Foreskin melanocyte (primary cell): ENCODE measurements at places on chromosomes 5 and 9.

DNA sequence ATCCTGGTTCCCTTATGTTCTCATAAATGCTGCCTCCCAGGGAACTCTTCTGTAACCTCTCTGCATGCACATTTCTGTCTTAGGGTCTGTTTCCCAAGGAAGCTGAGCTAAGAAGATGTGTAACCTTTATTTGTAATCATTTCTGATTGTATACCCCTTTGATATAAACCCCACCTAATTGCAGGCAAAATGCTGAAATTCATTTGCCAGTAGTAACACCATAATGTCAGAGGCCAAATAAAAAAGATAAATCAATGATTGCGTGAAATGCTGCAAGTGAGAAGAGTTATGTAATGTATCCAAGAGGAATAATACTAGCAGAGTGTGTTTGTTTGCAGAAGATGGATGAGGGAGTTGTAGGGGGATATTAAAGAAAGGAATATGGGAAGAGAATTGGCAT lies 822.6 kb upstream of the GRAMD2B start:
- DNase-seq, result no peak

DNA sequence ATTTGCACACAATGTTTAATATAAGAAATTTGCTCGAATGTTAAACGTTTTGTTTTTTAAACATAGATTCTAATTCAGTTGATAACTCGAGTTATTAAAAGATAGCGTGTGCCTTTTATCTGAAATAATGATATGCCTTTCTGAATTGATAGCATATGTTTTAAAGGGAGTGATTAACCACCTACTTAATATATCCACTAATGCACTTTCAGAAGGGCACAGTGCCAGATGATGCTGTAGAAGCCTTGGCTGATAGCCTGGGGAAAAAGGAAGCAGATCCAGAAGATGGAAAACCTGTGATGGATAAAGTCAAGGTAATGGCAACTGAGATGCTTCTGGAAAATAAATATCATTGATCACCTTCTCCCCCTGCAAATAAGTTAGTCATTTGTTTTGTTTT lies 53.9 kb downstream of the ERAP1 start:
- DNase-seq, result no peak

DNA sequence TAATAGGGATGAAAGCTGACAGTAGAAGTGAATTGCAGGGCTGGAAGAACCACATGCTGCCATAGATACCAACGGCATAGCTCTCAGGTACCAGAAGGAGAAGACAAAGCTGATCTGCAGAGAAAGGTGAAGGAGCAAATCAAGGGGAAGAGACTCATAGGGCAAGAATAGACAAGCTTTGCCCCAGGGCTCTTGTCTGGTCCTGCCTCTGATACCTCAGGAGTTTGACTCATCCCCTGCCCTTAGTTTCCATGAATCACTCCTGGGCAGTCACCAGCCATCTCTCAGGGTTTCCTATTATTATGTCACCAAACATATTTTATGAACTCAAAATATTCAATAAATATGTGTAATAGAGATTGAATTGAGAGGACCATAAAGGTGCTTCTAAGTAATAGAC lies 800.9 kb downstream of the DNAH5 start:
- no peak for DNase-seq

DNA sequence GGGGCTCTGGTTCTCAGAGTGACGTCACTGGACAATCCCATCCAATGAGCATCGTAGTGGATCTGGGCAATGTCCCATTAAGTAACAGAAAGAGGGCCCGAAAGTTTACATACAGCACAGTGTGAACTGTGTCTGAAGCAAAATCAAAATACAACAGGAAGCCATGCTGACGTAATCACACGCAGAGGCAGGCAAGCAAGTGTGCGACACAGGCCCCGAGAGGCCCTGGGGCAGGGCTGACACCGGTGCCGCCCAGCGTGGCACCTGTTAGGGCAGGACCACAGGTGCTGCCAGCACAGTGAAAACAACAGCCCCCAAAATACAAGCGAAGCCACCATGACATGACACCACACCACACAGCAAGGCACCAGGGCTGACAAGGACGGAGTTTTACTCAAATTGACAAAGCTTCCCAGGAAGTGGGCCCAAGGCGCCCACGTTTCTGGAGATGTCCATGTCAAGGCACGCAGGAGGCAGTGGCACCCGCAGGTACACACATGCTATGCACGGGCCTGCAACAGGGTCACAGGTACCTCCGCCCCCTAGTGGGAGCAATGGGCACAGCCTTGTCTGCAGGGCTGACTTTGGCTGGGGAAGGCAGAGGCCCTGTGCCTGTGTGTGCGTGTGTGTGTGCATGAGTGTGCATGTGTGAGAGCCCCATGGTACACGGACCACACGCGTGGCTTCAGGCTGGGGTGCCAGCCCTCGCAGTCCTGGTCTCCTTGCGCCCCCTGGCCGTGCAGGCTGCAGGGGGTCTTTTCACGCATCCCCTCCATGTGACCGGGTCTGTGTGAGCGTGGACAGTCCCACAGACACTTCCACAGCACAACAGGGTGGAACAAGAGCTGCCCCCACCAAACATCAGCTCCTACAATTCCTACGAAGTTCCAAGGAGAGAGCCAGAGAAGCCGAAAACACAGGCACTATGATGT lies 19.6 kb downstream of the QSOX2 start:
- no peak for DNase-seq

GRCh38 chr9:35863583-35863982 lies 6.6 kb downstream of the OR13J1 start:
- no peak for DNase-seq

- DNase-seq, result no peak
These were observed 825.4 kb upstream of the CDH6 start for GRCh38 chr5:30368064-30368463.

- DNase-seq, result no peak
These were observed 3.0 kb upstream of the ETF1 start for GRCh38 chr5:138545919-138546562.

DNA sequence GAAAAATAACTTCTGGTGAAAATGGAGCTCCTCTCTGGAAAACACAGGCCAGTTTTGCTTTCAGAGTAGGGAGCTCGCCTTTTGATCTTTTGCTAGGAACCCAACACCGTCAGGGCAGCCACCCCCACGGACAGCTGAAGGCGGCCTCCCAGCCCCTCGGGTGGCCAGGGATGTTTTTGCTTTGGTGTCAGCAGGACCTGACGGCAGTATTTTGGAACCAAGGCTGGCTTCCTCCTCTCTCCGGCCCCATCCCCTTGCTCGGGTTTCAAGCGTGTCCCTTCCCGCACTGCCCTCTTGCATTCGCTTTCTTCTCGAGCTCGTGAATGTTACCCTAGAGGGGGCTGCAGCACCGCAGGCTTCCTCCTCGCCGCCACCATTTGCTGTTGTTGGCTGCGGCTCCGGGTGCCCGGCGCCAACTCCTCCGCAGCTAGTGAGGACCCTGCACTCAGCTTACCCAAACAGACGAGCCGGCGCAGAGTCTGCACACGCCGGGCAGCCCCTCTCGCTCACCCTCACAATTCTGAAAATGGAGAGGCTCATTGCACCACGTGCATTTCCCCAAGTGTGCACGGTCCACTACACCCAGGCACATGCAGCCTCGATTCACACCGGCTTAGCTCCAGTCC lies 35.5 kb upstream of the ADAMTSL1 start:
- peak; percentile 7 for DNase-seq

DNA sequence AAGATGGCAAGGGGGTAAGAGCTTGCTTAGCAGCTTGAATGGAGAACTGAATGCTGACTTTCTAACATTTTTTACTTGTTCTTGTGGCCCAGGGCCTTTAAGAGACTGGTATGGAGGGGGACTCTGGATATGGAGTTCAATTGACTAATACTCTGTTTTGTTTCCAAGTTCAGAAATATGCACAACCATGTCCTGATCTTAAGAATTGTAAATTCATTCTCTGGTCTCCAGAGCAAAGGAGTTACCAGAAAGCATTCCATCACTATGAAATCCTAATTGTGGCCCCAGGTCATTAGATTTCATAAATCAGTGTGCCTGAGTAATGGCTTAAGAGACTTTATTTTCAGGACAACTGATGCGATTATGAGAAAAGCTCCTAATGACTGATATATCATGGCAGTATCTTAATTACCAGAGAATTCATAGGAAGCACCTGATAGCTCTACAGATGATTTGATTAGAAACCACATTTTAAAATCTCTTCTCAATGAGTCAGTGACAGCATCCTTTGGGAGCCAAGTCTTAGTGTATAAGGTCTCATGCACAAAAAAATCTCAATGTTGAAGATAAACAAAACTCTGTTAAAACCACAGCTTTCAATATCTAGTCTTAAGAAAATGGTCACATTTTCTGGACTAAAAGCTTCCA lies 613.6 kb upstream of the KLF4 start:
- no peak for DNase-seq

DNA sequence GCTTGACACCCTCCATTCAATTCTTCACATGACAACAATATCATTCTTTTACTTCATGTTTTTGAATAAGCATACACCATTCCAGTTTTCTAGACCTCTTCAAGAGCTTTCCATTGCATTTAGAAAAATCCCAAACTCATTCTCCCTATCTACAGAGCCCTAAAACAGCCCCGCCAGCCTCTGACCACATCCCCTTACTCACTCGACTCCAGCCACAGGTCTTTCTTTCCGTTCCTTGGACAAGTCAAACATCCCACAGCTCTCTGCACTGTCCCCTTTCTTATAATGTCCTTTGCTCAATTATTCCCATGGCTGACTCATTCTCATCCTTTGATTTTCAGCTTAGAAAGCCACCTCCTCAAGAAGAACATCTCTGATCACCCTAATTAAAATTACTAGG lies 38.2 kb downstream of the TTC39B start:
- DNase-seq, result no peak

- no peak for DNase-seq
These were observed 10.8 kb downstream of the CDC37L1 start for GRCh38 chr9:4690144-4690543.

- DNase-seq, result no peak
These were observed 3.7 kb downstream of the GFPT2 start for GRCh38 chr5:180349391-180349790.

- no peak for DNase-seq
These were observed 146.5 kb downstream of the LPAR1 start for GRCh38 chr9:110891760-110892159.

DNA sequence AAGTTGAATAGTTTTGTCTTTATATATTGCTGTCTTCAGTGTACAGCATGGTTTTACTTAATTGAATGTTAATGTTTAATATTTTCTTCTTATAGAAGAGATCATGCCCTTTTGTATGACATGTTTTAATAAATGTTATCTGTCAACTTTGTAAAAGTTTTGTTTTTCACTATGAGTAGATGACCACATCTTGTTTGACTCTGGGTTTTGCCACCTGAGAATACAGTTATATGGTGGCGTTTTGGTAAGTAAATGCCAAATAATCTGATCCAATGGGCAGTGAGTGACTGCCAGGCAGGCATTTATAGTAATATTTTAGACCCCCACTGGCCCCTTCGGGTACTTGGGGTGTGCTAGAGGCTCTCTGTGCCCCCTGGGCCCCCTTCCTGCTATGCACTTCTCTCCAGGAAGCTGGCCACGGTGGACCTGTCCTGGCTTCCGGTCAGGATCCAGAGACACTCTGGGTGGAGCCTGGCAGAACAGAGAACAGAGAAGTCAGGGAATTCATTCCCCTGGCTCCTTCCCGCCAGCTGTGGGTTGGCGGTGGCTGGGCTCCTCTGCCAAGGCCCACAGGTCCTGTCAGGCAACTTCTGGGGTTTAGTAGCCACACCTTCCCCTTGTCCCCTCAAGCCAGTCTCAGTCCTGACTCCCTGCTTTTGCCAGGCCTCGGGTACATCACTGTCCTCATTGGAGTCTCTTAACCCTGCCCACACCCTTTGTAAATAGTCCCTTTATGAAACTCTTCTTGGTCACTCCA lies 22.2 kb upstream of the ZBTB34 start:
- DNase-seq, result no peak

DNA sequence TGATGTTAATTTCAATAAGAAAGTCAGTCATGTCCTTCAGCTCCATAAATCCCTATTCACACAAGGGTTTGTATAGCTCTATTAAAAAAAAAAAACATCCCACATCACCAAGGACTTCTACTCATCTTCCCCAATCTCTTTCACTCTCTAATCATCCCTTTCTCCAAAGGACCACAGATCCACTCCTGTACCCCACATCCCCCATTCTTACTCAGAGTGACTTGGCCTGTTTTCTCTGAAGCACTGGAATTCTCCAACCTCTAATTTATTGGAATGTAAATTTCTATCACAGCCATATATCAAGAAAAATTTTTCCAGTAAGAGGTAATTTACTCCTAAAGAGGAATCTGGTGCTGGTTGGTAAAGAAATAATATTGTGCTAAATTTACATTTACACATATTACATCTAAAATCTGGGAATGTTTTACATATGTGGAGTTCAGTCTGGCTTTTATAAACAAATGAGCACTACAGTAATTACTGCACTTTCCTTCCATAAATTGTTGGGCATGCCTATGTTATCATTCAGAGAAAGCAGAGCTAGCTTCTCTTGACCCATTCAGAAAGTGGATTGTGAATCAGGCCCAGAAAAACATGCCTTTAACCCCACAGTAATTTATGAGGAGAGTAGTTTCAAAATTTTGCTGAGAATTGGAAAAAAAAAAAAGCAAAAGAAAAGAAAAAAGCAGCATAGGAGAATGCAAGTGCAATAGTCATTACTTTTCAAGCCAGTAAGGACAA lies 399.5 kb upstream of the TNC start:
- DNase-seq, result no peak
